ENCODE measurements at places on chromosomes 3 and 15.

DNA sequence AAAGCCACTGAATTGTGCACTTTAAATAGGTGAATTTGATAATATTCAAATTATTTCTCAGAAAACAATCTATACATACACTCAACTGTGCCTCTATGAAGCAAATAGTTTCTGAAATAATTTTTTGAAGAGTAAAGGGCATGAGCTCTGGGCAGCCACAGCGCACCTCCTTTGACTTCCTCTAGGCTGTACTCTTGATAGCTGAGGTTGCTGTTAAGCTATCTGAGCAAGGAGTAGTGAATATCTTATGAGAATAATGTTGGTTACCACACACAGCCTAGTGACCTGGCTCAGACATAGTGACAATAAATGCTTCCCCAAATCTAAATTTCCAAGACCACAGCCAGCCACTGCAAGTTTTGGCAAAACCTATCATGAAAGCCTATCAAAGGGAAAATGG, 11.6 kb upstream of the SEC61A1 start:
- no peak for DNase-seq

DNA sequence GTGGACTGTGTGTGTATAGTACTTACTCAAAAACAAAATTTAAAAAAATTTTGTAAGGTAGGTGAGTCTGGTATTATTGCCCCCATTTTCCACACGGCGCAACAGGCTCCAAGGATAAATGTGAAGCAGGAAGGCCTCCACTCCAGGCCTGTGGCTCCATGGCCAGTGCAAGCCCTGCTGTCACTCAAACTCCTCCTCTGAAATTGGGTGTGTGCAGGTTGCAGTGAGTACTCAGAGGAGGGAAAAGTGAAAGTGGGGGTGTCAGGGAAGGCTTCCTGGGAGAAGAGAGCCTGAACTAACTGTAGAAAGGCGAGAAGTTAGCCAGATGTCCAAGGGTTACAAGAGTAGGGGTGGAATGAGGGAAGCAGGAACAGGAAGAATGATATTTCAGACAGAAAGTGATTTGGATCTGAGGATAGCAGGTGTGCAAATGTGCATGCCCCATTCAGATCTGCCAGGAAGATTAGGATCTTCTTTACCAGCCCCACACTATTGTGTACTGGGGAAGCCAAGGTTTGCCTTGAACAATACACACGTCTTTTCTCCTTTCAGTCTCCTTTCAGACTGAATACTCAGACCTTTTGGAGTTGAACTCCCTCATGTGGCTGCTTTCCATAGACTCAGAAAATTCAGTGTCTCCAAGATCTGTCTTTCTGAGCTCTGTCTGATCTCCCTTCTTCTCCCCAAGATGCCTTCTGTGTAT, 48.7 kb upstream of the RYK start:
- no peak for DNase-seq

- DNase-seq, result no peak
Measured at GRCh38 chr15:36479200-36479896, 100.1 kb upstream of the CDIN1 start.

DNA sequence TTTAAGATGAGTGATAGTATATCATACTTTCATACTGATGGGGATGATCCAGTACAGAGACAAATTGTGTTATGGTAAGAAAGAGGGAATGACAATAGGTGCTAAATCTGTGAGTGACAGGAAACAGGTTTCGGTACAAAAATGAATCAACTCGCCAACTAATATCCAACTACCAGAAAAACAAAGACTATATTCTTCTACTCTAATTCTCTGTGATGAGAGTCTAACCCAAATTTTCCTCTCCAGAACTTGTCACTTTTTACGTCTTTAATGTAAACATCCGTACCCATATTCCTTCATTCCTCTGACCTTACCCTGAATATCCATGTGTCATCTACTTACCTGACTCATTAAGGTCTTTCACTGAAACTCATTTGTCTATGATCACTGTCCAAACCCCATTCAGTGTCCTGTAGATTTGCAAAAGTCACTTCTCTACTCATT, 39.6 kb downstream of the SCAPER start:
- no peak for DNase-seq

GRCh38 chr15:91874992-91875660, 21.6 kb downstream of the SLCO3A1 start:
- DNase-seq, result no peak

DNA sequence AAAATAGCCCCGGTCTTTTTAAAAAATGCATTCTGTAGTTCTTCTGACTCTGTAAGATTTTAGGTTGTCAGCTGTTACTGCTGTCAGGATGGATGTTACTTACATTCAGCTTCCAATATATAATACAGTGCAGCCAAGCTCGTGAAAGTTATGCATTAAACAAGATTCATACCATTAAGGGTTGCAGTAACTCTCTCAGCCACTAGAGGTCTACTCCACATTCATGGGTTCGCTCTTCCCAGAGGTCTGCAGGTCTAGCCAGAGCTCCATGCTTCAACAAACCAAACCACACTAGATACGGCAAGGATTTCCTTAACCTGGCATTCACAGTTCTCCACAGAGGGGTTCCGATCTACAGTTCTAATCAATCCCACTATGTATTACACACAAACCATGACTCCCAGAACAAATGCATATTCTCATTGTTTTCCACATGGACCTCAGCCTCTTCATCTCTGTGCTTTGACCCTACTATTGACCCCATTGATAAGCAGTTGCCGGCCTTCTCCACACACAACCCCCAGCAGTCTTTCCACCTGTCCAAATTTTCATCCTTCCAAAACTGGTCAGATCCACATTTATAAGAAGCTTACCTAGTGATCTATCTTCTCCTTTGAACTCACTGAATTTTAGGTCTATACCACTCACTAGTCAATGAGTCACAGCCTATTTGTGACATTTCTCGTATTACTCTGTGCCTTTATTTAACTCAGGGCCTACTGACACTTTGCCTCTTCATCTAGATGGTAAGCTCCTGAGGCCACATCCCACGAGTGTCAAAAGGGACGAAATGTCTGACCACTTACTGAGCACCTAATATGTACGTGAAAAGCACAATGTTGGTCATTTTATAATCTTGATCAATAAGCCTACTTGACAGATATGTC, 33.7 kb downstream of the RORA start:
- DNase-seq, result no peak

- DNase-seq, result no peak
Measured at GRCh38 chr3:56469141-56469540, 874 bp upstream of the ERC2 start.

DNA sequence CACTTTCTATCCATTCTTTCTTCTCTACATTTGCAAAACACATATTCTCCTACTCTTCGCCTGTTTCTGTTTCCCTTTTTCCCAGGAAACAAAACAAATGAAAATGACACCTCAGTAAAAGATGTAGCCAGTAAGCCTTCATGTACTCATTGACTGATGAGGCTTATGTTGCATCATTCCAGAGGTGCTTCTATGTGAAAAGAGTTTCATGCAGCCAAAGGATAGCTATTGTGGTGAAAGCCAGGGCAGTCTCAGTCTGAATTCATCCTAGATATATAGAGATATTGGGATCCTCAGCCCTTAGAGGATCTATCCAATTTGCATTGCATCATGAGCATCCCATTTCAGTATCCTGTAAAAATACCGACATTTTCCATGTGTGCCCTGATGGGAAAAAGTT, 267.3 kb downstream of the GAP43 start:
- DNase-seq, result no peak

DNA sequence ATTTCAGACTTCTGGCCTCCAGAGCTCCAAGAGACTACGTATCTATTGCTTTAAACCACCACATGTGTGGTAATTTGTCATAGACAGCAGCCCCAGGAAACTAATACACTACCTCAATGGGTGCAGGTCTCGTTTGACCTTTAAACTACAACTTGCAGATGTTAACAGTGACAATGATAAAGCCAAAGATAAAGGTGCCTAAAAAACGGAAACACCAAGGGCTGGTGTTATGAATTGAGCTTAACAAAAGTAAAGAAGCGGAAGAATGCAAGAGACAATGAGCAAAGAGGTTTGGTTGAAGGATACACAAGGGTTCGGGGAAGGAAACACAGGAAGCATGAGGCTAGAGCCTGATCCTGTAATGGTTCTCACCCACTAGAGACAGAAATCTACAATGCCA, 50.8 kb downstream of the RFTN1 start:
- no peak for DNase-seq

GRCh38 chr3:53342353-53342752, 5.0 kb downstream of the DCP1A start:
- no peak for DNase-seq

DNA sequence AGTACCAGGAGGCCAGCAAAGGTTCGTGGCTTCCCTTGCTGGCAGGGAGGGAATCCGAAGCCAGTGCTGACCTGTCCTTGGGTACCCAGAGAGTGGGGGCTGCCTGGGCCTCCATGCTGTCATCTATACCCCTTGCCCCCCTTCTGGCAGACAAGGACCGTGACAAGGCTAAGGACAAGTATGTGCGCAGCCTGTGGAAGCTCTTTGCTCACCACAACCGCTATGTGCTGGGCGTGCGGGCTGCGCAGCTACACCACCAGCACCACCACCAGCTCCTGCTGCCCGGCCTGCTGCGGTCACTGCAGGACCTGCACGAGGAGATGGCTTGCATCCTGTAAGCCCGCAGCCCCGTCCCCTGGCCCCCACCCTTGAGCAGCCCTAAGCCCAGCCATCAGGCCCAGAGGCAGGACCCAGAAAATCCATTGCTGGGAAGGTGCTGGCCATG, 2.8 kb downstream of the FES start:
- no peak for DNase-seq

- no peak for DNase-seq
Measured at GRCh38 chr15:96225642-96226259, 104.7 kb upstream of the NR2F2 start.

- no peak for DNase-seq
Measured at GRCh38 chr15:90572893-90573292, 43.2 kb downstream of the CRTC3 start.

DNA sequence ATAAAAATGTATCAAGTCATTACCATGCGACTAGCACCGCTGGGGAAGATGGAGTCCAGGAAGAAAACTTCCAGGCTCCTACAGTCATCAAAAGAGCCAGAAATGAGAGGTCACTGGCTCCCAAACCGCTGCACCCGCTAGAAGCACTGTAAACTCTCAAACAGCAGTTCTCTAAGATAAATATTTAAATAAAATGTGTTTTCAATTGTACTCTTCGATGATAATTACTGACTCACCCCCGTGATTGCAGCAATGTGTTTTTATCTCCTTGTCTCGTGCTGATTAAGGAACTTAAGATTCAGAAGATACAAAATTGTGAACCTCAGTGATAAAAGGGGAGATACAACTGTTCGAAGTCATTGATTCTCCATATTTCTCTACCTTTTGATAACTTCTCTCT, 45.8 kb upstream of the FOXP1 start:
- DNase-seq, result no peak

GRCh38 chr3:44130249-44130648, 111.4 kb upstream of the TOPAZ1 start:
- DNase-seq, result no peak

- DNase-seq, result peak; percentile 58
Measured at GRCh38 chr15:70892912-70893560, 410 bp downstream of the LRRC49 start.

GRCh38 chr3:29245441-29245840, 35.4 kb upstream of the RBMS3 start:
- DNase-seq, result no peak

GRCh38 chr15:91065505-91065904, 34.6 kb upstream of the SV2B start:
- DNase-seq, result no peak

DNA sequence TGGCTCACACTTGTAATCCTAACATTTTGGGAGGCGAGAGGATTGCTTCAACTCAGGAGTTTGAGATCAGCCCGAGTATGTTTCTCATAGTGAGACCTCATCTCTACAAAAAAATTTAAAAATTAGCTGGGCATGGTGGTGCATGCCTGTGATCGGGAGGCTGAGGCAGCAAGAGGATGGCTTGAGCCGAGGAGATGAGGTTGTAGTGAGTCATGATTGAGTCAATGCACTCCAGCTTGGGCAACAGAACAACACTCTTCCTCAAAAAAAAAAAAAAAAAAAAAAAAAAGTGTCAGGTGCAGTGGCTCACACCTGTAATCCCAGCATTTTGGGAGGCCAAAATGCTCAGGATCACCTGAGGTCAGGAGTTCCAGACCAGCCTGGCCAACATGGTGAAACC, 2.4 kb downstream of the RPL39L start:
- no peak for DNase-seq

- DNase-seq, result no peak
Measured at GRCh38 chr15:38085114-38085513, 150.7 kb downstream of the TMCO5A start.

GRCh38 chr15:81106560-81106959, 27.5 kb upstream of the CFAP161 start:
- DNase-seq, result peak; percentile 22

DNA sequence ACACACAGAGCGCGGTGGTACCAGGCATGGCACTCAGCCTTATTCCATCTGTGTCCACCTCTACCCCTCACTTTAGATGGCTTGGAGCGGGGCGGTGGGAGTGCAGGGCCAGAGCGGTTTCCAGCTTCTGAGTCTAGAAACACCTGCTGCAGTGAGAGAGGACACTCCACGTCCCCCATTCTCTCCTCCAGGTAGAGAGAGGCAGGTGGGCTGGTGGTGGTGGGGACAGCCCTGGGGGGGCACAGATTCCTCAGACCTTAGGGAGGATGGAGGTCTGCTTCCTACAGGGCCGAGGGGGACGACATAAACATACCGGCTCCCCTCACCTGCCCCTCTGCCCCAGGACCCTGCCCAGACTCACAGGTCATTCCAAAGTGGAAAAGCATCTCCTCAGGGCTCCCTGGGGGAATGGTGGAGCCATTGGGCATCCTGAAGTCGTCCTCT, 40.4 kb downstream of the MUC20 start:
- no peak for DNase-seq

DNA sequence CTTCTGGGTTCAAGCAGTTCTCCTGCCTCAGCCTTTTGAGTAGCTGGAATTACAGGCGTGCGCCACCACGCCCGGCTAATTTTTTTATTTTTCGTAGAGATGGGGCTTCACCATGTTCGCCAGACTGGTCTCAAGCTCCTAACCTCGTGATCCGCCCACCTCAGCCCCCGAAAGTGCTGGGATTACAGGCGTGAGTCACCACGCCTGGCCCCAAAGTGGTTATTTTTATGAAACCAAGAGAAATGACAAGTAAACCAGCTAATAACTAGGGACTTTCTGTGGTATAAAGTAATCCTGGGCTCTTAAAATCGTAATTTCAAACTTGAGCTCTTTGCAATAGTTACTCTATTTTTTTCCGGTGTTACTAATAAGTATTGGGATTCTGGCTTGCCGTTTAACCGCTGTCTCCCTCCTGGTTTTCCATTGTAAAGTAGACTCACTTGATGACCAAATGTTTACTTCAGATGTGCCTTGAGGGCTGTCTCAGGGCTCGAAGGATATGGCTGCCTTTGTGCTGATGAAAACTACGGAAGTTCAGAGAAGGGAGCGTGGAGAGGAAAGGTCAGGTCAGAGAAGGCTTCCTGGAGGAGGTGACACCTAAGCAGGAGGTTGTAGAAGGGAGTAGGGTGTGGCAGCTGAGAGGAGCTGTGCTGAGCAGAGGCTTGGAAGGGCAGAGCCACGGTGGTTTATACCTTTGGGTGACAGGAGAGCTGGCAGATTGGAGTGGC, 4.2 kb downstream of the ZSCAN2 start:
- no peak for DNase-seq
